ENCODE measurements at places on chromosomes 4 and X.

DNA sequence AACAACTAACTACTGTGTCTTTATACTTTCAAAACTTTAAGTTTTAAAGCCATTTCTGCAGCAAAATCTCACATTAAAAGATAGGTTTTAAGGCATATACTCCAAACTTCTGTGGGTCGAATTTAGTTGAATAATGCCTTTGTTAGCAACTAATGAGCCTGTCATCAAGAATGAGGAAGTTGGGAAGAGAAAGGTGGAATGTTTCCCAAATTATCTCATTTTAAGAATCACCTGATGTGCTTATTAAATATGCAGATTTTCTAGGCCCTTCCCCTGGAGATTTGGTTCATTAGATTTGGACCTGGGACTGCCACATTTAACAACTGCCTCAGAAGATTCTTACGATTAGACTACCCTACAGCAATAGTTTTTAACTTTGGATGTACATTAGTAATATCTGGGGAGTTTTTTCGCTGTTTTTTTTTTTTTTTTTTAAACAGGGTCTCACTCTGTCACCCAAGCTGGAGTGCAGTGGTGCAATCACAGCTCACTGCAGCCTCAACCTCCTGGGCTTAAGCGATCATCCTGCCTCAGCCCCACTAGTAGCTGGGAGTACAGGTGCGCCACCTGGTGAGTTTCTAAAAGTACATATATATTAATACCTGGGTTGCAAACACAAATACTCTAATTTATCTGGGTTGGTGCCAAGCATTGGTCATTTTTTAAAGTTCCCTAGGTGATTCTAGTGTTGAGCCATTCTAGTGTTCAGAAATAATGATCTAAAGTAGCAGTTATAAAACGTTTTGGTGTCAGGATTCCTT is 16.1 kb upstream of the TASL start:
- no peak for DNase-seq

GRCh38 chr4:106898621-106899230 is 137.4 kb downstream of the DKK2 start:
- no peak for DNase-seq

DNA sequence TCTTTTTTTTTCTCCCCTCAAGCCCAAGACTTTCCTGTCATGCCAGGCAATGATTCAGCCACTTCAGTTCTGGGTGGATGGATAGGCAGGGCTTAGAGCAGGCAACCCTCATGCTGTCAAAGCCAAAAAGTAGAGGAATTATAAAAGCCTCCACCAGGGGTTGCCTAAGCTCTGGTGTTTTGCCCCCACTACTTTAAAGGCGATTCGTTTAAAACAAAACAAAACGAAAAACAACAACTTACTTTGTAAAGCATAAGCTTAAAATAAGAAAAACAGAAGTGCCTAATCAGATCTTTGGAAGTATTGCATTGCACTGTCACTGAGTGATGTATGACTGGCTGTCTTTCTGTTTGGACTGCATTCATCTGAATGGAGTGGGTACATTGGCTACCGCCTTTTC is 5.3 kb upstream of the IDS start:
- no peak for DNase-seq

GRCh38 chrX:9286234-9286633 is 178.6 kb upstream of the TBL1X start:
- no peak for DNase-seq

- DNase-seq: no peak
Observed at GRCh38 chr4:7311205-7311604, 118.9 kb downstream of the SORCS2 start.

- no peak for DNase-seq
Observed at GRCh38 chr4:16659079-16659478, 239.4 kb downstream of the LDB2 start.

GRCh38 chr4:106803083-106803482 is 233.0 kb downstream of the DKK2 start:
- DNase-seq: no peak

- DNase-seq: no peak
Observed at GRCh38 chrX:24877854-24878650, 137.7 kb downstream of the ARX start.

GRCh38 chr4:112830753-112831386 is 193.9 kb downstream of the LARP7 start:
- DNase-seq: no peak

GRCh38 chr4:148986951-148987350 is 544.7 kb upstream of the NR3C2 start:
- DNase-seq: no peak

DNA sequence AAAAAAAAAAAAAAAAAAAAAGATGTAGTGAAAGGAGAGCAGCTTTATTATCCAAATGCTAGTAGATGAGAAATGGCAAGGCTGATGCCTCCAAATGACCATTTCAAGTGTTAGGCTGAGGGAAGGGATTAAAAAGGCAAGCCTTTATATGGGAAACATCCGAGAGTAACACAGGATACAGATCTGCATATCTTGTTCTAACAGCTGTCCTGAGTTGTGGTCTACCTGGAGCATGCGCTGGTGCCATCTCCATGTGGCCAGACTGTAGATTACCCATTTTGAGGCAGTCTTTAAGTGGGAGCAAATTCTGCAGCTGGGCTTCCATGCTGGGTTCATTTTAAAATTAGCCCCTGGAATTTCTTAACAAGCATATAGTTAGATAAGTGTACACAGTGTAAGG is 26.0 kb upstream of the ELF2 start:
- DNase-seq: no peak

DNA sequence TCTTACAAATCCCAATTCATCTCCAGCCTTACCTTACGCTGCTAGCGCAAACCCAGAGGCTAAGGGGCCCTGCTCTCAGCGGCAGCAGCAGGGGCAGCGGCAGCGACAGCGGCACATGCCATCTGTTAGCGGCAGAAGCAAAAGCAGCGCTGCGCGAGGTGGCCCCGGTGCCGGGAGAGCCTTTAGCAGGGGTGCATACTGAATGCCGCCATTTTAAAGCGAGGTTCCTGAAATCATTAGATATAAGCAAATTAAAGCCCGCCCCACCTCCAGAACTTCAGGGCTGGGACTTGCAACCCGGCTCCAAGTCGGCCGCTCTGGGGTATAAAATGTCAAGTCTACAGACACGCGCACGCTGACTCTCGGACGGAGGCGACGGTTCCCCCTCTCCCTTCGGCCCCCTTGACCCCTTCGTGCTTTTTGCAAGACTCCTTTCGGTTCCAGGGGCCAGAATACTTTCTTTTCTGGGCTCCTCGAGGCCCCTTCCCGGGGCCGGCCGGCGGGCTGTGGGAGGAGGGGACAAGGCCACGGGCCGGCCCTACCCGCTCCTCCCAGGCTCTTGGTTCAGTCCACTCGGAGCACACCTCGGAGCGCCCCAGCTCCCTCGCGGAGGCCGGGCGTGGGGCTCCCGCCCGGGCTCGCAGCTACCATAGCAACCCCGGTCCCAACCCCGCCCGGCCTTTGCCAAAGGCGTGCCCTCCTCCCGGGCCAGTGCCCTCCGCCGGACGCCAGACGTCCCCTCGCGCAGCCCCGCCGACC is at the start of gene MBNL3:
Gene MBNL3 (minus strand): TSS at position 220 of the 759 bp plus-strand sequence. CDS start 49,427 bp downstream, outside the sequence.
- peak; percentile 53 for DNase-seq

DNA sequence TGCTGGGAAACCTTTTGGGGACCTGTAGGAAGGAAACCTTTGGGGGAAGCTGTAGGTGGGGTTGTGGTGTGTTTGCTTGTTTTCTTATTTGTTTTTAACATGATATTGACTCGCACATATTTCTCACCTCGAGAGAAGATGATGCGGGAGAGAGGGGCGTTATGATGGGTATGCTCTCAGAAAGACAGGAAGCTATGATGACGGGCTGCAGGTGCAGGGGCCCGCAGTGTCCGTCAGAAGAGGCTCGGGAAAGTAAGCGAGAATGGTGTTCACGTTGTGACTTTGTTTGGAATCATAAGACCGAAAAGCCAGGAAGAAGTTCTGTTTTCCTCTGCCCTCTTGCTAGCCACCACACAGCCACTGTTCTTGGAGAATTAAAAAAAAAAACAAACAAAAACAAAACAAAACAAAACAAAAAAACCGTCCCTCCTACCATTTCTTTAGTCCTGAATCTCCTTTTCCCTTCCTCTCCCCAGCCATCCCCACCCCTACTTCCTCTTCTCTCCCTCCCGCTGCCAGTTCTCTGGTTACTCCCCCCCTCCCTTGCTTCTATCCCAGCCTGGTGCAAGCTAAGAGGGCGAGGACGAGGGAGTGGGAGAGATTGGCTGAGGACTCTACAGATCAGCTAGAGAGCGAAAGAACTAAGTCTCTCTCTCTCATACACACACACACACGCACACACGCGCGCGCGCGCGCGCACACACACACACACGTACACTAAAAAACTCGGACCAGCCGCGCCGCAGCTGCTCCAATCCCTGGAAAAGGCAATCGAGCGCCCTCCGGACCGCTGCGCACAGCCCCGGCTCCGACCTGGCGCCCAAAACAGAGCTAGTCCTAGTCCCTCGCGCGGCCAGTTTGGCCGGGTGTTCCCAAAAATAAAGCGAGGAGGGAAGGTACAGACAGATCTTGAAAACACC is at the start of gene BMP3:
Gene BMP3 (plus strand): TSS at position 648 of the 920 bp plus-strand sequence. CDS start 577 bp downstream, outside the sequence.
- DNase-seq: no peak

GRCh38 chr4:16674082-16674481 is 224.4 kb downstream of the LDB2 start:
- no peak for DNase-seq

DNA sequence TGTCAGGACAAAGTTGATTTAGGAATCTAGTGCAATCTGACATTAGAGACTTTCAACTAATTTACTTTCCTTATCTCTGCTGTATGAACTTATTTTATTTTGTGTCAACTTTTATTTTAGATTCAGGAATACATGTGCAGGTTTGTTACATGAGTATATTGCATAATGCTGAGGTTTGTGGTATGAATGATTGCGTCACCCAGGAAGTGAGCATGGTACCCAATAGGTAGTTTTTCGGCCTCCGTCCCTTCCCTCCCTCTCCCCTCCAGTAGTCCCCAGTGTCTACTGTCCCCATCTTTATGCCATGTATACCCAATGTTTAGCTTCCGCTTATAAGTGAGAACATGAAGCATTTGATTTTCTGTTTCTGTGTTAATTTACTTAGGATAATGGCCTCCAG is 68.7 kb upstream of the TEX13D start:
- DNase-seq: no peak

GRCh38 chr4:20193141-20193936 is 58.4 kb upstream of the SLIT2 start:
- DNase-seq: no peak

- no peak for DNase-seq
Observed at GRCh38 chr4:10656988-10657387, 27.6 kb downstream of the CLNK start.

- no peak for DNase-seq
Observed at GRCh38 chr4:108821351-108821930, 58.6 kb upstream of the ETNPPL start.

- no peak for DNase-seq
Observed at GRCh38 chrX:84064814-84065213, 123.2 kb downstream of the RPS6KA6 start.

GRCh38 chr4:176433983-176434382 is 114.2 kb downstream of the SPCS3 start:
- DNase-seq: no peak

GRCh38 chrX:98071331-98071730 is 1187.6 kb downstream of the RPA4 start:
- no peak for DNase-seq

- DNase-seq: no peak
Observed at GRCh38 chrX:55074851-55075467, at the start of gene PAGE2B. Gene PAGE2B (plus strand): TSS chrX:55075030. CDS start chrX:55076042, 1,012 bp downstream.

GRCh38 chrX:119359618-119360382 is 39.3 kb upstream of the SLC25A43 start:
- DNase-seq: no peak

DNA sequence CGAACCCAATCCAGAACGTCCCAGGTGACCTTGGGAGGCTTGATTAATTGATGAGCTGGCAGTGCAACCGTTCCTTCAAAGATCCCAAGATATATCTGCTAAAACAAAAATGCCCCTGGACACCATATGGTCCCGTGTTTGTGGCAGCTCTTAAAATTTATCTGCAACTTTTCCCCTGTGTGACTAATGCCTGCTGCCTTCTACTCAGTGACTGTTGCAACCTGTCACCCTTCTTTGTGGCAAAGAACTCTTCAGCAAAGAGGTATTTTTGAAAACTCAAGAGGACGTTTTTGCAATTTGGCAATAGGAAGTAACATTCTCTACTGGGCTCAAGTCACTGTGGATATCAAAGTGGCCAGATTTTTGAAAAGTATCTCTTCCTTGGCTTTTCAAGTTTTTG is 75.8 kb upstream of the SOD3 start:
- DNase-seq: no peak

DNA sequence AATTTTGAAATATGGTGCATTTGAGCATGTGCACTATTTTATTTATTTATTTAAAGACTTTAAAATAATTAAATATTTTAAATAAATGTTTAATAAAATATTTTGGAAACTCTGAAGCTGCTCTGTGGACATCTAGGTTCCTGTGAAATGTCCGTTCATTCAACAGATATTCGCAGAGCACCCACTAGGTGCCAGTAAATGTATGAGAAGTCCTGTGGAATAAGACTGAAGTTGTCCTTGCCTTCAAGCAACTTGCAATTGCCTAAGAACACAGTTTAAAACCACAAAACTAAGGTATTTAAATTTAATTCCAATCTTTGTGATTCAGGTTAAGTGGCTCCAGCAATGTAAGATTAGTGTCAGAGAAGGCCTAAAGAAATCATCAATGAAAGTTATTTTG is 306.7 kb downstream of the GBA3 start:
- no peak for DNase-seq

DNA sequence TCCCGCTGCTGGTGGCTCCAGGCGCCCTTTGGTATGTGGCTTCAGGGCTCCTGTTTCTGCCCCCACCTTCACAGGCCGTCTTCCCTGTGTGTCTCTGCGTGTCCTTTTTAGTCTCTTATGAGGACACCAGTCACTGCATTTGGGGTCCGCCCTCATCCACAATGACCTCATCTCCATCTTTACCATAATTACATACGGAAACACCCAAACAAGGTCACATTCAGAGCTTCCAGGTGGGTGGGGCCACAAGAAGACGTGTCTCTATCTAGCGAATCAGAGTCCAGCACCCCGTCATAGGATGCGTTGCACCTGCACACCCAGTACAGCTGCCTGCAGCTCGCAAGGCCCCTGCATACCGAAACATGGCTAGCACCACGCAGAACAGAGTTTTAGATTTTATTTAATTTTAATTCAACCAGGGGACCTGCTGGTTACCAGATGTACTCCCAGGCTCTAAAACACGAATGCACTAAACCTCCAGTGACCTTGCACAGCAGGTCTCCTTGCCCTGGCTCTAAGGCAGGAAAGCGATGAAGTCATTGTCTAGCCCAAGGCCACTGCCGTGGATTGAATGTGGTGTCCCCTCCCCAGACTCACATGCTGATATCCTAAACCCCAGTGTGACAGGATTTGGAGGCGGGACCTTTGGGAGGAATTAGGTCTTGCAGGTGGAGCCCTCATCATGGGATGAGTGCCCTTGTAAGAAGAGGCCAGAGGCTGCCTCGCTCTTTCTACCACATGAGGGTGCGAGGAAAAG is 30.3 kb downstream of the ABLIM2 start:
- no peak for DNase-seq

DNA sequence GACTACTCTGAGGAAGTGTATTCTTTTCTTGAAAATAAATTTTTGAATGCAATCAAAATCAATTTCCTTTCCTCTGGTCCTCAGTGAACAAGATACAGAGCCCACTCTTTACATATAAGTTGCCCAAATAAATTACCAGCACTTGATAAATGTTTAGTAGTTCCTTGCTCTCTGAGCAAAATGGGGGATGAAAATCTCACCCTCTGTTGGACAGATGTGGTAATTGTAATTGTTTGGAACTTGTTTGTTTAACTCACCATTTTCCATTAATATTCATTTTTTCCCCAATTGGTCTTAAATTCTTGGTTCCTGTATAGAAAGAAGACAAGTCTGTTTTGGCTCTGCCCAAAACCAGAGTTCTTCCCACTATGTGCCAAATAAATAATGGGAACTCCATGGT is 146.3 kb downstream of the LDB2 start:
- no peak for DNase-seq

- no peak for DNase-seq
Observed at GRCh38 chr4:47913330-47913729, 1.1 kb downstream of the NFXL1 start.
